ENCODE measurements at places on chromosomes 6 and 20. TPM values are rescaled to one million over a fixed set of nuclear protein-coding genes. Genes with fewer than 3 reads are reported as not detected.
A peak's percentile ranks its signal among the peaks of the same experiment; 100 is the strongest.

CRISP3 gene
- total RNA-seq: not detected

RNF8 gene
- total RNA-seq: 29.0 TPM

FRK gene
- total RNA-seq: 1.8 TPM

CTSZ gene
- total RNA-seq: 187 TPM

GRCh38 chr6:110543106-110543505, 66.7 kb upstream of the SLC22A16 start:
- DNase-seq: no peak

- peak; percentile 90 for DNase-seq
Observed at GRCh38 chr6:139944976-139945375, 570.5 kb upstream of the CITED2 start.

DNA sequence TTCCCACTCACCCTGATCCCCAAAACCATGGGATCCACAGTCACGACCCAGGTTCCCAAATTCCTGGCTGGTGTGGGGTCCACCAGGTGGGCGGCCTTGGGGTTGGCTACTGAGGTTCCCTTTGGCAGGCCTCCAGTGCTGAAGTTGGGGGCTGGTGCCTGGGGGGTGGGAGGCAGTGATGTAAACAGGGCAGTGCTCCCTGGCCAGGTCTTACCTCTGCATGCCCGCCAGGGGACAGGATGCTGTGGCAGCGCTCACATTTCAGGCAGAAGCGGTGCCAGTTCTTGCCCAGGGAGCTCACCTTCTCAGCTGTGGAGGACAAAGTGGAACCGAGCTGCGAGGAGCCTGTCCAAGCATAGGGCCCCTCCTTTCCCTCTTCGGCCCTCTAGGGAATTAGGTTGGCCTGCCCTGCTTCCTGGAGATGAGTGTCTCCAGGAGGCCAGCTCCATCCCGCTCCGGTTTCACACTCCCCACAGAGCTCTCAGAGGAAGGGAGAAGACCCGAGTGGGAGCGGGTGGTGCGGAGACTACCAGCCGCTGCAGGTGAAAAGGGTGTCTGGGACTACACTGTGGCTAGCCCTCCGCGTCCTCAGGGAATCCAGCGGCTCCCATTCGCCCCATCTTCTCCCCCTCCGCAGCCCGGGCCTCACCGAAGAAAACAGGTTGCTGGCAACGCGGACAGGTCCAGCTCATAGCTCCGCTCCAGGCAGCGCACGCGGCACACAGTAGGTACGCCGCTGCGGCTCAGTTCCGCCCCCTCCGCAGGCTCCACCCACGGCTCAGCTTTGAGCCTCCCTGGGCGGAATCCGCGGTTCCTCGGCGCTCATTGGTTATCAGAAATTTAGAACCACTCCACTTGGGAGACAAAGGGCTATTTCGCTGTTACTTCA, at the start of gene CRIP3:
TSS of gene CRIP3 (minus strand) at position 726 of the 889 bp plus-strand sequence. CDS start at position 692, 34 bp downstream.
- DNase-seq: no peak

- no peak for DNase-seq
Observed at GRCh38 chr6:81049425-81050042, 702.9 kb downstream of the TENT5A start.

- no peak for DNase-seq
Observed at GRCh38 chr6:43395776-43396175, 26.3 kb upstream of the ZNF318 start.

GRCh38 chr6:79031821-79032590, 46.0 kb downstream of the PHIP start:
- no peak for DNase-seq
